ENCODE measurements at places on chromosomes 11 and 22.
A peak's percentile ranks its signal among the peaks of the same experiment; 100 is the strongest.

DNA sequence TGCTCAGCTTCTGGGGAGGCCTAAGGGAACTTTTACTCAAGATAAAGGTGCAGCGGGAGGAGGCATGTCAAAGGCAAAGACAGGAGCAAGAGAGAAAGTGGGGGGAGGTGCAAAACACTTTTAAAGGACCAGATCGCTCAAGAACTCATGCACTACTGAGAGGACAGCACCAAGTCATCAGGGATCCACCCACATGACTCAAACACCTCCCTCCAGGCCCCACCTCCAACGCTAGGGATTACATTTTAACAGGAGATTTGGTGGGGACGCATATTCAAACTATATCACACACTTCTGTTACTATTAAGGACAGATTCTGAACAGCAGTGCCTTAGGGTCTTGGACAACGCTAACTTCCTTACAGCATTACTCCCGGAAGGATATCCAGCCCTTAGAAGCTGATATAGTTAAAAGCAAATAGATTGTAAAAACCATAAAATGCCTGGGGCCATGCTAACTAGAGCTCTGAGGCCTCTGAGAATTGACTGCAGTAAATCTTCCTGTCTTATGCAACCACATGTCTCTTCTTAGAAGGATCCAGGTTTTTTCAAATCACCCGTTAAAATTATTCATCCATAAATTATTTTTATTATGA is 16.7 kb upstream of the ZC3H12C start:
- no peak for DNase-seq

DNA sequence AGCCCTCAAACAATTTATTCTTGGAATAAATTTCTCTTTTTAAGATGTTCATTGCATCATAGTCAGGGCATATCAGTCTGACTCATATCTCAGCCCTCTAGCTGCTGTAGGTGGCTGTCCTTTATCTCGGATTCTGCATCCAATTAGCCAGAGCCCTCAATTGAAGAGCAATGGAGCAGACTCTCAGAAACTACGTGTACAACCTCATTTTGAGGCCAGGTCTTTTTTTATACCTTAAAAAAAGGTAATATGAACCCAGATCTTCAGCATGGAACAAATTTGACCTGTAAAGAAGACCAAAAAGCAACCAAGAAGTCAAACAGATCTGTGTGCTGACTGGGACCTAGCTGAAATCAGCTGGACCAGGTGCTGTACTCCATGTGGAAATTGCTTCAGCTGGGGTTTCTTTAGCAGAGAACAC is 8.7 kb downstream of the OR52A5 start:
- no peak for DNase-seq

DNA sequence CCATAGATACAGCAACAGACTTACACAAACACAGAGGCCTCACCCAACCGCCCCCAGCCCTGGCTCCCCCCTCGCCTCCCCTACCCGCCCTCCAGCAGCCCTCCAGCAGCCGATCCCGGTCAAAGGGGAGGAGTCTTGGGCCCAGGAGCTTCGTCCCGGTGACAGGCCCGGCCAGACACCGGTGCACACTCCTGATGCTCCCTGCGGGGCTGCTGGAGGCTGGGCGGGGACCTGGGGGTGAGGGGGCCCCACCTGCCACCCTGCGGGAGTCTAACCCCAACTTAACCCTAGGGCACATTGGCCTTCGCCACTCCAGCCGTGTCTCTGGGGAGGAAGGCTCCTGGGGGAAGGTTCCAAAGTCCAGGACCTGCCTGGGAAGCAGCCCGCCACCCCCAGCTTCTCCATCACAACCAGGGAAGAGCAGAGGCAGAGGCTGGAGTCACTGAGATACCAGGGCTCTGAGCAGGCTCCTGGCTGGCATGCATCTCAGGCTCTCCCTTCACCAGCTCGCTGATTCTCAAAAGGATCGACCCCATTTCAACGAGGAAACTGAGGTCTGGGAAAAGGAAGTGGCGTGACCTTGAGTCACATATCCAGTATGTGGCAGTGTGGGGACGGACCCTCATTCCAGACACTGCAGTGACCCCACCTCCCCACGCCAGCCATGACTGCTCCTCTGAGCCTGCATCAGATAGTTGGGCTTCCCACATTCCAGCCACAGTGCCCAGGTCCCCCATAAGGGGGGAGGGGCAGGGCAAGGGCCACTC is 14.4 kb downstream of the BCL9L start:
- no peak for DNase-seq

GRCh38 chr11:17979770-17980371 is 33.0 kb downstream of the SERGEF start:
- peak; percentile 47 for DNase-seq

DNA sequence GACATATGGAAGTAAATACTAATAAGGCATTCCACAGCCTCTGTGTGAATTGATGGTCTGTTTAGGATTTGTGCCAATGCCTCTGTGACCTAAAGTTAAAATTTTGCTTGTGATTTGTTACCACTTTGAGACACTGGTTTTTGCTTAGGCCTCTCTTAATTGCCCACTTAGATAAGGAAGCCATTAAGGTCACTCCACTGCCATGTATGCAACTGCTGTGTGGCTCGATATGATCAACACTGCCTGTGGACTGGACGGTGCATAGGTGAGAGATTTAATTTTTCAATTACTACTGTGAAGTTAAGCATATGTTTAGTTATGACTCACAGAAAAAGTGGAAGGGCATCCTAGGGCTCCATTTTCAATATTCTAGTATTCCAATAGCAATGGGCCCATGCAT is 36.9 kb downstream of the CSRP3 start:
- DNase-seq = no peak

- DNase-seq = no peak
Measured at GRCh38 chr11:13101644-13102512, 92.8 kb downstream of the RASSF10 start.

DNA sequence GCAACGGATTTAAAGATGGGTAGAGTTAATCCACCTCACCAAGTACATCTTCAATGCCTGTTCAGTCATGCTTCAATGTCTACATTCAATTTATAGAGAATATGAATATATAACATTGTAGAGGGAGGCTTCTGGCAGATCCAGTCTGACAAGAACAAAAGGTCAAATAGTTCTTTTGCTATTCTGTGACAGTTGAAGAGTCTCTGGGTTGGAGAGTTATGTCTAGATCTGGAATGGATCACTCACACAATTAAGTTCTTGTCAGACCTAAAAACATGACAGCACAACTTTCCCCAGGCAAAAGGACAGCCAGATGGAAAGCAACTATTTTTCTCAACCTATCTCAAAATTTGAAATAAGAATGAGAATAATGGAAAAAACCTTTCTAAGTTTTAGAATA is 15.3 kb upstream of the GAB2 start:
- DNase-seq = no peak

DNA sequence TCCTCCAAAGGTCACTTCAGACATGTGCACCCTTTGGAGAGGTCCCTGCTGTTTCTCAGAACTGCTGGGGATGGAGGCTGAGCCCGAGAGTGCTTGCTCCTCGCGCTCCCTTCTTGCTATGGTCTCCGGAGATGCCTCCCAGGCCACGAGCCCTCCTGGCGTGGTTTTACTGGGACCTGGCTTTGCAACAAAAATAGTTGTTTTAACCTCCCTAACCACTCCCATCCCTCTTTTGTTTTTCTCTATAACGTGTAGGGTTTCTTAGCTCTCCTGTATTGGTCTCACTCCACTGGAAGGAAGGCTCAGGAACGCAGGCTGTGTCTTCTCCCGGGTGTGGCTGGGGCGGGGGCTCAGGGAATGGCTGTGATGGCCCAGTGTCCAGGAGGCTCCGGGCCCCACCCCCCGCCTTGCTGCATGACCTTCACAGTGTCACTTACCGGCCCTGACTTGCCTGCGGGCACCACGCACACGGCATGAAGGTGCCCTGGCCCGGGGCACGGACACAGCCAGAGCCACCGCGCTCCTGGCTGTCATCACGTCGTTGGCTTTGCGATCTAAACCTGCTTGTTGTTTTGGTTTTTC is 5.6 kb downstream of the PTDSS2 start:
- no peak for DNase-seq

DNA sequence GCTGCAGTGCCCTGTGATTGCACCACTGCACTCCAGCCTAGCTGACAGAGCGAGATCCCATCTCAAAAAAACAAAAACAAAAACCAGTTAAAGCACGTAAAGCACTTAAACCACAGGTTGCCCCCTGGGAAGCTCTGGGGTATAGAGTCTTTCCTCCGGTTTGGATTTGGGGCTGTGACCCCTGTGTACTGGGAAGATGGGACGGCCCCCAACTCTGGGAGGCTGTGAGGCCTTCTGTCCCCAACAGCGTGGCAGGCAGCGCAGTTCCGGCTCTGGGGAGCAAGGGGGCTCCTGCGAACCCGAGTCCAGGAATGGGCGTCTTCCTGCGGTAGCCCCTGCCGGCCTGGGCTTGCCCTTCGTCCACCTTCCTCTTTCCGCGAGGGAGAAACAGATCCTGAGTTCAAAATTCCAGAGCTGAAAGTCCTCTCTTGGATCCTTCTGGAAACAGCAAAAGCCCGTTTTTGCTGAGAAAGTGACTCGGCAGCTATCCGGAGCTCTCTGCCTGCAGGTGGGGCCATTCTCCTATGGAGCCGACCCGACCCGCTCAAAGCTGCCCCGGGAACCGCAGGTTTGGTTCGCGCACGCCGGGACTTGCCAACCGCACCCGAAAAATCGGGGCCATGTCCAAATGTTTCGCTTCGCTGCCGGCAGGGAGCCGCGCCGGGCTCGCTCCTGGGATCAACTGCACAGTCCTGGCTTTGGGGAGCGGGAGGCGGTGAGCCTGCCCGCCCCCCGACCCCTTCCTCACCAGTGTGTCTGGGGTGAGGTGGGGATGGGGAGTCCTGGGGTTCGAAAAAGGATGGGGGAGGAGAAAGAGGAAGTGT is 36.3 kb upstream of the POLA2 start:
- peak; percentile 55 for DNase-seq

GRCh38 chr11:35165030-35165422 is 26.1 kb downstream of the CD44 start:
- no peak for DNase-seq

GRCh38 chr22:50739894-50740293 is 1.9 kb downstream of the ACR start:
- no peak for DNase-seq

DNA sequence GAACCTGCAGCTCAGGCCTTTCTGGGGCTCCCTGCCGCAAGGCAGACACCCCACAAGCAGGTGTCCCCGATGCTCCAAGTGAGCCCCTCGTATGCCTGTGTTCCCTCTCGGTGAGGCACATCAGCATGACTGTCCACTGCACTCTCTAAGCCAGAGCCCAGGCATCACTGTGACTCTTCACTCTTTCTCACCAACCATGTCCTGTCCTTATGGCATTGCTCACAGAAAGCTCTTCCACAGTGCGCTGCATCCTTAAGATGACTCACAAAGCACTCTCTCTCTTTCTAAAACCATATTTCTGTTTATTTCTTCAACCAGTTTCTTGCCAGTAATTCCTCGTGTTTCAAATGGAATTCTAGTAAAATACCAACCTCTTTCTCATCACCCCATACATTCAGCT is 18.1 kb downstream of the GAB4 start:
- DNase-seq = no peak

DNA sequence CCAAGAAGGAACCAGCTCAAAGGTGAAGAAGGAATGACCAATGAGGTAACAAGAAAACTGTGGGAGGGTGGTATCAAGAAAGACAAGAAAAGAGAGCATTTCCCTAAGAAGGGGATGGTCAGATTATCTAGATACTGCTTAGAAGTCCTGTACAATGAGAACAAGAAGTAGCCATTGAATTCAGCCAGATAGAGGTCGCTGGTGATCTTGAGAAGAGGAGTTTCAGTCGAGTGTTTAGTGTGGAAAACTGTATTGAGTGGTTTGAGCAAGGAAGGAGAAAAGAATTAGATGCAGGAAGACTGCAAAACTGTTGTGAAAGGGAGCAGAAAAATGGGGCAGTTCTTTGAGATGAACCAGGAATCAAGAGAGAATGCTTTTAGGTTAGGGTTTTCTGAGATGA is 74.6 kb upstream of the FAT3 start:
- DNase-seq = no peak

DNA sequence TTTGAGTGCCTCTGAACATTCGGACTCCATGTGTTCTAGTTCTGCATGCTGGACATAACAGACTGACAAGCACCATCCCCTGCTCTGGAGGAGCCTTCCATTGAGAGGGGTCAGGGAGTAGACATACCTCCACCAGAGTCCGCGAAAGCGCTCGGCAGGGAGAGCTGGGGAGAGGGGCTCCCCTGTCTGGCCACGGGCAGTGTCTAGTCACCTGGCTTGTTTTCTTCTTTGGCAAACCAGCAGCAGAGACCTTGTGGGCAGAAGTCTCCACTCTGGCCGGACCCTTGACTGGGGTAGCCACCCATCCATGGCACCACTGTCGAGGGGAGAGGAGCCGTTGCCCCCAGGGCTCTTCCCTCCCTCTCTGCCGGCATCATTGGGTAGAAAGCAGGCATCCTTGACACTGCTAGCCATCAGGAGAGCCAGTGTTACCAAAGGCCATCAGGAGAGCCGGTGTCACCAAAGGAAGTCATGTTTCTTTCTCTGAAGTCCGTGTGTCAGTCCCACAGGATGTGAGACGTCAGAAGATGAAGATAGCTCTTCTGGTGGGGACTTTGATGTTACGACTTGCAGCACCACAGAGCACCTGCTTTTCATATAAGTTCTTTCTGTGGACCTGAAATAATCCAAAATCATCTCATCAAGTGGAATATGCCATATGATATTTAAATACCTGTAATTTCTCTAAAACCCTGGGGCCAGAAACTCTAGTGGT is 305.6 kb downstream of the TBC1D22A start:
- DNase-seq = no peak

DNA sequence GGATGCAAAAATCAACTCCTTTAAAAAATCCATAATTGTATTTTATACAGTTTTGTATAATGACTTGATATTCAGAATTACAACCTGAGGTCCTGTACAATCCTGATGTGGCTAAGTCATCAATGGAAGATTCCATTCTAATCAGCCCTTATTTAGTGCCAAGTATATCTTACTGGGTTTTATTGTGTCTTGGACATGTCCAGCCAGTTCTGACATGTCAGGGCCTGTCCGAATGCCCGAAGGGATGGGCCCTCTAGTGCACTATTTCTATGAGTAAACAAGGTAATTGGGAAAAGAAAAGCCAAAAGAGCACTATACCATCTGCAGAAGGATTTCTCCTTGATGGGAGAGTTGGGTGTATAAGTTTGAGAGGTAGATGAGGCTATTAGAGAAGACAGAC is 412.9 kb downstream of the METTL15 start:
- no peak for DNase-seq

- DNase-seq = no peak
Measured at GRCh38 chr11:132648851-132649250, 883.5 kb downstream of the OPCML start.

- no peak for DNase-seq
Measured at GRCh38 chr11:16896729-16897469, 117.3 kb downstream of the PLEKHA7 start.

GRCh38 chr11:93740031-93740729 is 1.1 kb downstream of the TAF1D start:
- DNase-seq = no peak

DNA sequence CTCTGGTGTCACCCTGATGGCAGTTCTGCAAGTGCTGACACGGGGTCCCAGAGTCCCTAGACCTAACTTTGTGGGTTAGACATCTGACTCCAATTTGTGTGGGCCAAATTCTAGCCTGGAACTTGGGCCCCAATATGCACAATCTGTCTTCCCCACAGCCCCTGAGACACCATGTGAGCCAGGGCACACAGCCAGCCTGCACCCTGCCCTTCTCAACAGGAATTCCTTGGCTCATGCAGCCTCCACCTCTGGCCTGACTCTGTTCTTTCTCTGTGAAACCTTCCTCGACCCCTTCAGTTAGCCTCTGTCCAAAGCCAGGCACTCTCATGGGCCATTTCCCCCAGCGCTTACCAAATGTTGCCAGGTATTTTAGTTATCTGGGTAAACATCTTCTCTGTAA is 59.1 kb upstream of the POU2AF1 start:
- DNase-seq = no peak

Data from stimulated activated naive CD4-positive, alpha-beta T cell (primary cell).